ENCODE measurements at places on chromosomes 7 and 10.

- DNase-seq, result no peak
Measured at GRCh38 chr10:125155101-125155500, 5.3 kb downstream of the CTBP2 start.

GRCh38 chr7:149872419-149873073 lies 1.2 kb upstream of the ATP6V0E2 start:
- DNase-seq, result no peak

DNA sequence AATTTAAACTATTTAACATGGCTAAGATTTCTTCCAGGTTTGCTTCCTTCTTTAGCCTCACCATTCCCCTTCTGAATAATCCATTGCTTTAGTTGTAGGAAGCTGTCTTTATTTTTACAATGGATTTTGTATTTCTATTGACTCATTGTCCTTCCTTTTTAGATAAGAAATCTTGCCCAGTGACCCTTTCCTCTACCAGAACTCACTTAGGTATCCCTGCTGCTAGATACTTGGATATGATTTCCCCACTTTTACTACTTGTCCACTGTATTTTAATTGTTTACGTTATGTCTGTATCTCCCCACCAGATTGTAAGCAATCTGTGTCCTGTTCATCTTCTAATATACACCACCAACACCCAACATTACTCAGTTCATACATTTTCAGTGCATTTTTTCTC lies 47.7 kb upstream of the MDFIC start:
- DNase-seq, result no peak

GRCh38 chr10:43985941-43986340 lies 337.3 kb upstream of the ZNF32 start:
- no peak for DNase-seq

DNA sequence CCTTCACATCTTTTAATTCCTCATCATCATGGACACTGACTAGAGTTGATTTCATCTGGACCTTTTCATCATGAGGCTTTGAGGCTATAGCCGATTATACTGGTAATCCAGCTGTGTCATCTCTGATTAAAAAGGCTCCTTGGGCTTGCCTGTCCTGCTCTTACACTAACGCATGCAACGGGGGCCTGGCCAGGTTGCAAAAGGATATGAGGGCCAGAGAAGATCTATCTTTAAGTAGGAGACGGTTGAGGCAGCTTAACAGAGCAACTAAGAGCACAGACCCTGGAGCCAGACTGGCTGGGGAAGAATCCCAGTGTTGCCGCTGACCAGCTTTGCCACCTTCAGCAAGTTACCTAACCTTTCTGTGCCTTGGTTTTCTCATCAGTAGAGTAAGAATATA lies 211.5 kb downstream of the PTEN start:
- DNase-seq, result no peak

DNA sequence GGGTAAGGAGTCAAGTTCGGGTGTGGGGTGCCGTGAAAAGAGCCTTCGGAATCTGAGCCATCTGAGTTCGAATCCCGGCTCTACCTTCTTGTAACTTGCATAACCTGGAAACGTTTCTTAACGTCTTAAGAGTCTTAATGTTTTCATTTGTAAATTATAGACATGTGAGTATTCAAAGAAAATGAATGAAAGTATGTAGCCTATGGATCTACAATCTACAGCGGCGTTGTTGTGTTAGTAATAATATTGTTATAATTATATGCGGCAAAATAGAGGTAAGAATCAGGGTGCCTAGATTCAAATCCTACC lies 559 bp downstream of the VTI1A start:
- no peak for DNase-seq

DNA sequence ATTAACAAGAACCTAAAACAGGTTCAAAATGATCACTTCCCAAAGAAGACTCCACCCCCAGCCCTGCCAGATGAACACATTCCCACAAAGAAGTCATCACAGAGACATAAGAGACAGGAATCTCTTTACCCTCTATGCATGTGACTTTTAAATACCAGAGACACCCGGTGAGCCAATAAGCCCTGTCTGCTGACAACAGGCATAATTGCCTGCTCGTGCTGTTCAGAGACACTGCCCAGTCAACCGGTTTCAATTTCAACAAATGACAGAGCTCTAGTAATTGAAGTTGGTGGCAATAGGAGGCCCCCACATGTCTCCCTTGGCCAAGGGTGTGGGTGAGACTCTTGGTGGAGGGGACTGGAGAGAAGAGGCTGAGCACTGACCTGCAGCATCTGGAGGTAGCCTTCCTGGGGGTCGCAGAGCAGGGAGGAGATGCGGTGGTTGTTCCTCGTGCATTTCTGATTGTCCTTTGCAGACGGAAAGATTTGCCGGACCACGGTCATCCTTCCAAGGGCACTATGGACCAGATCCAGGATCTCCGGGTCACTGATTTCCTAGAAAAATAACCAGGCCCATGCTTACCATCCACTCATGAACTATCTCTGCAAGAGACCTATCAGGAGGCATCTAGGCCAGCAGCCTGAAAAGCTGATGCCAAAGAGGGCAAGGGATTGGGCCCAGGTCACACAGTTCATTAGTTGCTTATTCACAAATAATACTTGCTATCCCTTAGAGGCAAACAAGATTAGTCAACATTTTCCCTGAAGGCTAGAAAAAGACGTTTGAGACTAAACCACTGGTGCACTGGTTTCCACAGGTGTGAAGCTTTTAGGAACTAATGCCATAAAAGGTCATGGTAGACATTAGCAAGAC lies 497.7 kb downstream of the GRID1 start:
- no peak for DNase-seq
